ENCODE measurements at places on chromosomes 11 and 22.

DNA sequence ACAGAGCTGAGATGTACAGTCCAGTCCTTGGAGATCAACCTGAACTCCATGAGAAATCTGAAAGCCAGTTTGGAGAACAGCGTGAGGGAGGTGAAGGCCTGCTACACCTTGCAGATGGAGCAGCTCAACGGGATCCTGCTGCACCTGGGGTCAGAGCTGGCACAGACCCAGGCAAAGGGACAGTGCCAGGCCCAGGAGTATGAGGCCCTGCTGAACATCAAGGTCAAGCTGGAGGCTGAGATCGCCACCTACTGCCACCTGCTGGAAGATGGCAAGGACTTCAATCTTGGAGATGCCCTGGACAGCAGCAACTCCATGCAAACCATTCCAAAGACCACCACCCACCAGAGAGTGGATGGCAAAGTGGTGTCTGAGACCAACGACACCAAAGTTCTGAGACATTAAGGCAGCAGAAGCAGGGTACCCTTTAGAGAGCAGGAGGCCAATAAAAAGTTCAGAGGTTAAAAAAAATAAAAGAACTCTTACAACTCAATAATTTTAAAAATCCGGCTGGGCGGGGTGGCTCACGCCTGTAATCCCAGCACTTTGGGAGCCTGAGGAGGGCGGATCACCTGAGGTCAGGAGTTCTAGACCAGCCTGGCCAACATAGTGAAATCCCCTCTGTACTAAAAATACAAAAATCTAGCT is 69.9 kb upstream of the RTL6 start:
- no peak for DNase-seq

DNA sequence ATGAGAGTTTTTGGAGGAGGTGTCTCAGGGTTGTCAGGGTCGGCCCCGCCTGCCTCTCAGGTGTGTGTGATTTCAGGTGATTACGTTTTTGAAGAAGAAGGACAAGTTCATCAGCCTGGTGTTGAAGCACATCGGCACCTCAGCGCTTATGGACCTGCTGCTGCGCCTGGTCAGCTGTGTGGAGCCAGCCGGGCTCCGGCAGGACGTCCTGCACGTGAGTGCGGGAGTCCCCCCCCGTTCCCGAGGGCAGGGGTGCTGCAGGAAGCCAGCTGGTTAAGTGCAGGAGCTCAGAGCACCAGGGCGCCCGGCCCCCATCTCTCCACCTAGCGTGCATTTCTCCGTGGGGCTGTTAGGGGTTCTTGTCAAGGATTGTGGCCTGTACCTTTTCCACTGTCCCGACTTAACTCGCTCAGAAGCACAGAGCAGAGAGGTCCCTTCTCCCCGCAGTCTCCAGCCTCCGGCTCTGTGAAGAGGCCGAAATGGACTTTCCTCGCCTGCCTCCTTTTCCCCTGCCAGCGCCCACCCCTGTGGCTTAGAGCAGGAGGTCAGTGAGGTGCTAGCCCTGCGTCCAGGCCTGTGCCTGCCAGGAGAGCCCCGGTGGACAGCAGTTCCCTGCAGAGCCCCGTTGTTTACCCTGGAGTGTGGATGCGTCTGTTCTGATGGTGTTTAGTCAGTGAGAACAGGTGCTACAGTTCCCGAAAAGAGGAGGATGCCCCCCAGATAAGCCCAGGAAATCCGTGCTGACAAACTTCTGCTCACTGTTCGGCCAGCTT is 60.2 kb downstream of the SBF1 start:
- DNase-seq = no peak

GRCh38 chr11:31820438-31820818 is 9.3 kb upstream of the PAX6 start:
- DNase-seq = no peak

DNA sequence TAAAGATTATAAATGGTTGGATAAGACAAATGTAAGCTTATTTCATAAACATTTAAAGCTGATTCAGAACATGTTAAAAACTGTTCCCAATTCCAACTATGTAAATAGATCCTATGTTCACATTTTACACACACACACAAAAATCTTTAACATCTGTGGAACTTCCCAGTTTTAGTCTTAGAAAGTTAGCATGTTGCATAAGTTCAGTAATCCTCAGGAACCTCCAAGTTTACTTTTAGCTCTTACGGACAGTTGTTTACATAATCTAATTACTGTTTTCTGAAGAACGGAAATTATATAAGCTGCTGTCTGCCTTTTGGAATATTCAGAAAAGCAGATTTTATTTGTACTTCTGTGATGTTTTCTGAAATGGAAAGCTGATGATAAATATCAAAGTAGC is 53.3 kb downstream of the PANX1 start:
- DNase-seq = no peak

- no peak for DNase-seq
These were observed 39.3 kb downstream of the SGSM1 start for GRCh38 chr22:24845041-24845898.

DNA sequence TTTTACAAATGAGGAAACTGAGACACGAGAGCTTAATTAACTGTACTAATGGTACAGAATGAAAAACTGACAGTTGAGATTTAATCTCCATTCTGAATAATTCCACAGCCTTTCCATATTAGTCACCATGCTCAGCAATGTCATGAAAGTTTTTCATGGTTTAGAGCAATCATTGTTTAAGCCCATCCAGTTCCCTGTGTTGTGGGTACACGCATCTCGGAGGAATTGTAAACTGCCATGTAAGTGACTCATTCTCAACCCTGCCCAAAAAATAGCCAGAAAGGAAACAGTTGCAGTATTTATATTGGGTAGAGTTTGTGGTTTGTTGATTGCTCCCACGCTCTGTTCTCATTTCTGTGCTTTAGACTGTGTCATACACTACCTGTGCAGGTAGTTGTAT is 1790.8 kb downstream of the LRRC4C start:
- DNase-seq = no peak

DNA sequence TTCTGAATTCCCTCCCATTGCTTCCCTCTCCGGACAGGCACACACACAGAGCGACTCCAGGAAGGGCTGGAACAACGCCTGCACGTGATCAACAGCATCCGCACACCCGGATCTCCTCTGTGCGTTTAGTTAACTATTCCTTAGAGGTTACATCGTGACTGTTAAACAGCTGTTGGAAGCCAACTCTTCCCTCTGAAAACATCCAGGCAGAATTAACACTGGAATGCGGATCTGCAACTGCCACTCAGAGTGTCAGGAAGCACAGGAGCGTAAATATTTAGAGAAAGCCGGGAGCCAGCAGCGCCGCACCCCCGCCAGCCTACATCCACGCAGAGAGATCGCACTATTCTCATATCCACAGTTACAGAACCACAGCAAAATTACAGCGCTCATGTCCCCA is 46.2 kb downstream of the SHANK2 start:
- no peak for DNase-seq
